ENCODE measurements at places on chromosomes 3 and 15. TPM values are rescaled to one million over a fixed set of nuclear protein-coding genes. Genes with fewer than 3 reads are reported as not detected.

Gene GOLGA6D
- total RNA-seq = not detected

Gene PRRT3
- 6.9 TPM for total RNA-seq

Gene TMEM44
- total RNA-seq = 9.9 TPM

Gene OR5K2
- total RNA-seq = not detected

Gene CADM2
- 0.29 TPM for total RNA-seq

Gene GNAT1
- not detected for total RNA-seq

Gene SLC24A5
- not detected for total RNA-seq

Gene IGSF10
- total RNA-seq = not detected

Gene GALNT15
- total RNA-seq = not detected

Gene PRICKLE2
- not detected for total RNA-seq

Gene LYZL4
- total RNA-seq = not detected

Gene TMC3
- not detected for total RNA-seq

Gene CPA3
- not detected for total RNA-seq

Gene TRIM59
- total RNA-seq = 51.2 TPM

Gene ESYT3
- total RNA-seq = 0.18 TPM

Gene SNURF
- 6.2 TPM for total RNA-seq

Gene SMC4
- total RNA-seq = 292 TPM

Gene GP5
- total RNA-seq = 1.4 TPM

Gene CHL1
- total RNA-seq = not detected

Gene DUOX2
- total RNA-seq = not detected

Gene DOCK3
- 3.2 TPM for total RNA-seq

Gene PAK6
- 1.2 TPM for total RNA-seq

Gene CLDN16
- total RNA-seq = not detected

Gene IL1RAP
- 11.6 TPM for total RNA-seq

Gene SMCO1
- total RNA-seq = 0.13 TPM

Gene MUC4
- 0.05 TPM for total RNA-seq

Gene SUCNR1
- not detected for total RNA-seq

Gene MST1R
- total RNA-seq = 3.2 TPM

Gene MORC1
- not detected for total RNA-seq

Gene TP63
- not detected for total RNA-seq

Gene IGSF11
- total RNA-seq = 2.0 TPM

Gene MAP6D1
- 0.91 TPM for total RNA-seq

Gene WDR72
- not detected for total RNA-seq

Gene CLEC3B
- 0.29 TPM for total RNA-seq

Gene STAC
- not detected for total RNA-seq

Gene ANKRD63
- total RNA-seq = not detected

Gene CCR9
- 0.08 TPM for total RNA-seq

Gene ANP32A
- total RNA-seq = 227 TPM

Gene AZI2
- total RNA-seq = 55.3 TPM

Gene SEMA6D
- total RNA-seq = not detected

Gene DCLK3
- not detected for total RNA-seq

Gene ACP3
- total RNA-seq = not detected

Gene SNX33
- total RNA-seq = 0.70 TPM

Gene SFMBT1
- 31.1 TPM for total RNA-seq

Gene SH3BP5
- total RNA-seq = 12.6 TPM

Gene LRRC15
- total RNA-seq = not detected

Gene CNTN3
- total RNA-seq = not detected

Gene YEATS2
- 52.6 TPM for total RNA-seq

Gene FEM1B
- total RNA-seq = 45.1 TPM

Gene GOLGA8J
- not detected for total RNA-seq

Gene ANKUB1
- total RNA-seq = not detected

Gene TRIM71
- not detected for total RNA-seq

Gene CAND2
- total RNA-seq = 0.53 TPM

Gene DNAJC19
- total RNA-seq = 49.1 TPM

Gene MESP2
- not detected for total RNA-seq

Gene TPRG1
- 0.86 TPM for total RNA-seq

Gene ZIC4
- not detected for total RNA-seq

Gene CHST2
- total RNA-seq = 2.3 TPM

Gene TBC1D5
- 52.8 TPM for total RNA-seq
